ENCODE measurements at places on chromosomes 6 and 20. TPM values are rescaled to one million over a fixed set of nuclear protein-coding genes. Genes with fewer than 3 reads are reported as not detected.

SCUBE3 gene
- 11.6 TPM for total RNA-seq

TFAP2A gene
- total RNA-seq = 0.98 TPM

CRISP3 gene
- not detected for total RNA-seq

CST1 gene
- total RNA-seq = not detected

ZNF311 gene
- 2.9 TPM for total RNA-seq

PPP1R16B gene
- total RNA-seq = 4.4 TPM

TRIM10 gene
- 5.3 TPM for total RNA-seq

LY6G5B gene
- 17.2 TPM for total RNA-seq

GRCh38 chr20:23007886-23008655 lies 27.0 kb upstream of the SSTR4 start:
- DNase-seq = no peak

GRCh38 chr6:161481786-161482516 lies 208.1 kb upstream of the AGPAT4 start:
- DNase-seq = no peak

- no peak for DNase-seq
Observed at GRCh38 chr20:25040438-25040831, 17.5 kb downstream of the ACSS1 start.

DNA sequence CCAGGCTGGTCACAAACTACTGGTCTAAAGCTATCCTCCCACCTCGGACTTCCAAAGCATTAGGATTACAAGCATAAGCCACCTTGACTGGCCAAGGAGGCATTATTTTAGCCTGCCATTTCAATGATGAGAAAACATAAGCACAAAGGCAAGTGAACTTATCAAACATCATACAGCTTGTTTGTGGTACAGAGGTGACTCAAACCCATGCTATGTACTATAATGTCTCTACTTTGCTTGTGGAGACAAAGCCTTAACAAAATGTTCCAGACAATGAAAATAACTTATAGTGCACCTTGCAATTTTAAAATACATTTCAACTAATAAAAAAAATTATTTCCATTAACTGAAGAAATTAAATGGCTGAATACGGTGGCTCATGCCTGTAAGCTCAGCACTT lies 26.2 kb downstream of the HDAC2 start:
- no peak for DNase-seq

GRCh38 chr20:2093883-2094282 lies 7.7 kb upstream of the STK35 start:
- no peak for DNase-seq

DNA sequence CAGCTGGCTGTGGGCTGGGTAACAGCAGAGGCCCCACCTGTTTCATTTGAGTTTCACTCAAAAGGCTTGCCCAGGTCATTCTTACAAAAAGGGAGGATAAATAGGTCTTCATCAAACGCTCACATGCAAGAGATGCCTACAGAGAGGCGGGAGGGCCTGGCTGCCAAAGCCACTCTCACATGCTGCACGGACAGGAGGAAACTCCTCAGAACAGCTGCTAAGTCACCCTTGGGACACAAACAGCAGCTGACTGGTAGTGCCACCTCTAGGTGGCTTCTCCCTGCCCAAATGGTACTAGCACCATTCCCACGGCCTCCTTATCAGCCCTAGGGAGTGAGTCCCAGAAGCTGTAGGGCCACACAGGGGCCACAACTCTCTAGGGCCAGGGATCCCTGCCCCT lies 23.8 kb downstream of the SLC22A23 start:
- DNase-seq = no peak

GRCh38 chr6:2798586-2799134 lies 33.5 kb downstream of the WRNIP1 start:
- DNase-seq = no peak

DNA sequence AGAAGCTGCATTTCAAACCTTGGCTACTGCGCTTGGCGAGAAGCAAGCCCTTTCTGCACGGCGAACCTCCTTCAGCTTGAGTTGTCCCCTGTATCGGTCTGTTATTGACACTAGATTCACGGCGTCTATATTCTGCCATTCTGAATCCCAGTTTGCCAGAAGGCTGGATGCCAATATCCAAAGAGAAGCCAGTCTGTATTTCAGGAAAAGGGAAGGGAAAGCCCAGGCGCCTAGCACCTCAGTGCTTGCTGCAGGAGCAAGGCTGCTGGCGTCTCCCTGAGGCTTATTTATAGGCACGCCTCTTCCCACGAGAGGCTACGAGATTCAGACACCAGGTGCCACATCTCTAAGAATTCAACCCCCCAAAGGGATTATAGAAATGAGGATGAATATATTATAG lies 89.6 kb upstream of the CDH4 start:
- DNase-seq = no peak

- no peak for DNase-seq
Observed at GRCh38 chr6:71292001-71292400, 3.4 kb downstream of the OGFRL1 start.

- DNase-seq = no peak
Observed at GRCh38 chr20:32205110-32205842, 2.3 kb downstream of the PLAGL2 start.

DNA sequence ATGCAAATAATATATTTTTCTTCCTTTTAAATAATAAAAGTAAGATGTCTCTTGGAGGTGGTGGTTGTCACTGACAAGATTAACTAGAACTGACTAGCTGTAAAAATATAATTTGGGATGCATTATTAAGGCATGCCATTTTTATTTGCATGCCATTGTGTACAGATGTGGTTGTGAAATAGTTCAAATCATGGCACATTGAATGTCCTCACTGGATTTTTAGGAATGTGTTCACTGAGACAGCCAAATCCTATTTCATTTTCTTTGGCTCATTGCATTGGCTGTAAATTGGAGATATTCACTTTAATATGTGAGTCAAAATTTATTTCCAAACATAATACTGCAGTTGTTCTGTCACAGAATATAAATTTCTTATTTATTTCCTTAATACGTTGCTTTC lies 62.3 kb downstream of the ESR1 start:
- DNase-seq = no peak

DNA sequence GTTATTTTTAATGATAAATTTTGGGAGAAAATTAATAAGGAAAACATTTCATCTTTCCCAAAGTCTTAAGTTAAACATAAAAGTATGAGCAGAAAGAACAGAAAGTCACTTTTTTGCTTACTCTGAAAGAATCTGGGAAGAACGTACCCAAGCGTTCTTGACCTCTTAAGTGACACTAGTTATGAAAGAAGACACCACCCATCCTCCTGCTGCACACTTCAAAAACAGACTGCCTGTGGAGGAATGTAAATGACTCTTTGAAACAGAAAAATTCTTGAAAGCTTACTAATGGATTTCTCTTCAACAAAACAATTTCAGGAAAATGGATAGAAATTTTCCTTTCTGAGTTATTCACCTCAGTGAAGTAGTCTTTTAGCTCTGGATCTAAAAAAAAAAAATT lies 227.7 kb downstream of the MEI4 start:
- no peak for DNase-seq

- DNase-seq = no peak
Observed at GRCh38 chr6:34457382-34457741, 8.5 kb upstream of the PACSIN1 start.

DNA sequence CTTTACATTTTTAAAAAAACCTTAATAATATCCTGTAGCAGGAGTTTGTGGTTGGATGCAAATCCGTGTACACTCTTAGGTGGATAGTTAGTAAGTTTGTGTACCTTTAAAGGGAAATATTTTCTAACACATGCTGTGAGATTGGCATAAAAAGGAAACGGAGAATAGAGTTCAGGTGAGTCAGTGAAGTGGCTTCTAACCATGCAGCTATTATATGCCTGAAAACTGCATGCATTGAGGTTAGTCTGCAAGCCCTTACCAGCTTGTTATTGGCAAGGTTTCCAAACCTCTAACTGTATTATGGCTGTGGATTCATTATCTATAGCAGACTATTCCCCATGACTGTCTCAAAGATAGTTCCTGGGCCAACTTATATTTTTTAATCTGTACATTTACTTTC lies 420.6 kb upstream of the MMS22L start:
- DNase-seq = no peak

GRCh38 chr6:87543696-87544473 lies 45.9 kb downstream of the RARS2 start:
- DNase-seq = no peak

- DNase-seq = no peak
Observed at GRCh38 chr6:144657691-144658090, 372.6 kb downstream of the UTRN start.

- no peak for DNase-seq
Observed at GRCh38 chr6:80922916-80923455, 816.5 kb downstream of the BCKDHB start.

DNA sequence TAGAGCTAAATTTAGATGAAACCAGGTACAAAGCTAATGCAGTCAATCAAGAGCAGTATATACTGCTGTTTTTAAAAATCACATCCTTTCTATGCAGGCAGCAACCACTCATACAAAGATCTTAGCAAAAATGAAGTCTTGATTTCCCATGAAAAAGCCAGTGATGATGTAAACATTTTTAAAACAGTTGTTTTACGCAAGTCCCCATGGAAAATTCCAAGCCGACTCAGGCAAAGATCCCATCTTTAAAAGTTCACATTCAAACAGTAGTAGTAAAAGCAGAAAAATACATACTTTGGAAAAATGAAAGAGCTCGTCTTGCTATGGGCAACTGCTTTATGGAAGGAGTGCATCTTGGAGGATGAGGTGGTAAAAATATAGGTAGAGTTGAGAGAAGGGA lies 84.0 kb downstream of the RCAN2 start:
- DNase-seq = no peak

- no peak for DNase-seq
Observed at GRCh38 chr6:38194589-38194988, 375.1 kb downstream of the ZFAND3 start.

DNA sequence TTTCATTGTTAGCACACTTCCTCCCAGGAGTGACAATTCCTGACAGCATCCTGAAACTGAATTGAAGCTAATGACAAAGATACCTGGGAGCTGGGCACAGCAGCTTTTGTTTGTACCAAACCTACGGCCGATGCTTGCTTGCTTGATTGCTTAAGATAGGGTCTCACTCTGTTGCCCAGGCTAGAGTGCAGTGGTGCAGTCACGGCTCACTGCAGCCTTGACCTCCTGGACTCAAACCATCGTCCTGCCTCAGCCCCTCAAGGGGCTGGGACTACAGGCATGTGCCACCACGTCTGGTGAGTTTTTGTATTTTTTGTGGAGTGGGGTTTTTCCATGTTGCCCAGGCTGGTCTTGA lies 84.7 kb upstream of the SCP2D1 start:
- no peak for DNase-seq

DNA sequence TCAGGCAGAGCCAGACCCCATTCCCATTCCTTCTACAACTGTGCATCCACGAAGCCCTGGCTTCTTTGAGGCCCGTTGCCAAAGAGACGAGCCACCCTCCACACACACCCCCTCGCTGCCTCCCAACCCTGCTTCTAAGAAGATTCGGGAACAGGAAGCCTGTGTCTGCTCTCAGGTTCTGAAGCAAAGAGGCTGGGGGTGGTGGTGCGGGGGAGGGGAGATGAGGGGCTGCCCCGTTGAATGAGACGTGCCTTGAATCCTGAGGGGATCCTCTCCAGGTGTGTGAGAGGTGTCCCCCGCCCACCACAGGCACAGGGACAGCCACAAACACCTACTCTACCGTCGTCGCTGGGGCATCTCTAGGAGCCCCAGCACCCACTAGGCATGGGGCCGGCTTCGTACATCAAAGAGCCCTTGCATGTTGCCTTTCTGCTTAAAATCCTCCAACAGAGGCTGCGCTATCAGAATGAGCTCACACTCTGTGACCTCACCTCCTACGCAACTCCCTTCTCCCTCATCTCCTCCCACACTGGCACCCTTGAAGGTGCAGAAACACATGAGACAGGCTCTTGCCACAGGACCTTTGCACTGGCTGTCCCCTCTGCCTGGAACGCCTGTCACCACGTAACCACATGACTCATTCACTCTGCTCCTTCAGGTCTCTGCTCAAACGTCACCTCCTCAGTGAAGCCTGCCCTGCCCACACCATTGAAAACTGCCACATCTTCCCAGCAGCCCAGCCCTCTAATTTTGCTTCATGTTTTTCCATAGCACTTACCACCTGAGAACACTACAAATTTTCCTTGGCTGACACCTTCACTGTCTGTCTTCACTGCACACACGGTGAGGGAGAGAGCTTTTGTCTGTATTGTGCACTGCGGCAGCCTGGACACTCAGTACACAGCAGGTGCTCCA lies 58.5 kb downstream of the PREX1 start:
- no peak for DNase-seq

DNA sequence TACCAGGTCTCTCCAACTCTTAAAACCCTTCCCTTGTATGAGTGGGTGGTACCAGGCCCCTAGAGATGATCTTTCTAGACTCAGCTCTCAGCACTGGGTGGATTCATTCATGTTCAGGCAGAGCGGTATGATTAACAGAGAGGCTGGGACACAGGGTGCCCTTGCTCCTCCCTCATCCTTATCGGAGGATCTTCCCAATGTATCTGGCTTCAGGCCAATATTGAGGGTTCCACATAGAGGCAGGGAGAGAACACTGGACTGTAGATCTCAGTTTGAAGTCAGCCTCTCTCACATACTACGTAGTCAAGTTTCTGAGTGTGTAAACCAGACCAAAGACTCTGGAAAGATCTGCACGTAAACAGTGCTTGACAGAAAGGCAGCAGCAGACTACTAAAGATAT lies 366.2 kb downstream of the DHX35 start:
- no peak for DNase-seq

- DNase-seq = no peak
Observed at GRCh38 chr20:49888212-49889000, 26.9 kb downstream of the SPATA2 start.

DNA sequence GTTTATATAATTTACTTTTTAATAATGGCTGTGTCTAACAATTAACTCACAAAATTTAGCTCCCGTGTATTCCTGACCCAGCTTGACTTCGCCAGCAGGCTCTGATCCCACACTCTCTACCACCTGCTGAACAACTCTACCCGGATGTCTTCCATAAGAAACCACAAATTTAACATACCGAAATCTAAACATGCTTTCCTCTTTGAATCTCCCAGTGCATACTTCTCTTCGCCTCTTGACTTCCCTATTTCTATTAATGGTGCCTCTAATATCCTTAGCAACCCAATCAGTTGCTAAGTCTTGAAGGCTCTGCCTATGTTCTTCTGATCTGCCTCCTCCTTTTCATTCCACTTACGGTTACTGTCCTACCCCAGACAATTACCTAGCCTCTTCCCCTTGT lies 4.6 kb upstream of the MYB start:
- DNase-seq = no peak

GRCh38 chr6:139240161-139241010 lies 51.4 kb downstream of the TXLNB start:
- no peak for DNase-seq

DNA sequence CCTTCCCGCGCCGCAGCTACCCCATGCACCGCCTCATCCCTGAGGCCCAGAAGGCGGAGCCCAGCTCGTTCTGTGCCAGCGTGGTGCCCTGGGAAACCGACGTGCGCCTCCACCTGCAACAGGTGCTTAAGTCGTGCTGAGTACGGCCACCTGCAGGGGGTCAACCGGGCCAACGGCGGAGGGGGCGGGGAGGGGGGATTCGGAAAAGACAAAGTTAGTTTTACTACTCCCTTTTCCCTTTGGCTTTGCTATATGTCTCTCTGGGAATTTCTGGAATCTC lies 168.9 kb downstream of the CDK19 start:
- no peak for DNase-seq

Data from mucosa of descending colon (tissue), 3 donors.